Urinary bladder (tissue), 4 donors: ENCODE measurements at places on chromosomes 7 and 10. TPM values are rescaled to one million over a fixed set of nuclear protein-coding genes. Genes with fewer than 3 reads are reported as not detected.

DNA sequence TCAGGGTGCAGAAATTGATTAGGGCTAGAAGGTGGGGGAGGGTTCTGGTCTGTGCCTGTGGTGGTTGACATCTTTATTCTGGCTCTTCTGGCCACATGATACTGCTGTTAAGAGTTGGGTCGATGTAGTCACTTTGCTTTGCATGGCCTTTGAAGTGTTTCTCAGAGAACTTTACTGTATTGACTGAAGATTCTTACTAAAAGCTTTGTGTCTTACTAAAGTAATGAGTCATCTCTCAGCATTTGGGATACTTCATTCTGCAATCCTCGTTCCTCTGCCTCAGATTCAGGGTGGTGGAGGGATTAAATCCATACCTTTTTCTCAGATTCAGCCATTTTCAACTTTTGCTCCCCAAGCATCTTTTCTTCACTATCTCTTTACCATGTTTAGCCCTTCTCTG lies 38.6 kb downstream of the STEAP4 start:
- no peak for DNase-seq

DNA sequence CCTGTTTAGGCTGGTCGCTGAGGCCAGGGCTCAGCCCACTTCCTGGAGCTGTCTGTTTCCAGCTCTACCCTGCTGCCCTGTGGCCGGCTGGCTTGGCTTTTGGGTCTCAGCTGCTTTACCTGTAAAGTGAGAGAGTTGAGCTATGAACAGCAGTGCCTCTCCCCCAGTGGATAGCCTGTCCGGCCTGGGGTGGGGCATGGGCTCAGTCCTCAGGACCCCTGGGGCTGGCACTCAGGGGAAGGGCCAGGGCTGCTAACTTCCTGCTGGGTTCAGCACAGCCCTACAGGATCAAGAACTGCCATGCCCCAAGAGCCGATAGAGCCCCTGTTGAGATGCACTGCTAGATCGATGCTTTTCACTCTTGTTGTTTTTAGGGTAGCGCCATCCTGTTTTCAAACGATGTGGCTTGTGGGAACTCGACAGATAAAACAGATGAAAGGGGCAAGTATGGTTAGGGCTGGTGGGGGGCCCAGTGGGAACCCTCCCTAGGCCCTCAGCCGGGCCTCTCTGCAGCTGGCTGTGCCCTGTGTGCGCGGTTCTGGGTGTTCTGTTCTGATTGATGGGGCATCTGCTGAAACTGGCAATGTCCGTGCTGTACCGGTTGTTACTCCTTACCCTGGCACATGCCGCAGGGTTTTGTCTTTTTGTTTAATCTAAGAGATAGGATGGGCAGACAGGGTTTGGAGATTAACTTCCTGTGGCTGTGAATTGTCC lies 10.0 kb upstream of the SFRP5 start:
- no peak for DNase-seq

- DNase-seq = no peak
These were observed 566.4 kb downstream of the SORCS3 start for GRCh38 chr10:105207476-105207995.

- no peak for DNase-seq
These were observed 202.1 kb upstream of the NFE2L3 start for GRCh38 chr7:25949736-25950487.

DNA sequence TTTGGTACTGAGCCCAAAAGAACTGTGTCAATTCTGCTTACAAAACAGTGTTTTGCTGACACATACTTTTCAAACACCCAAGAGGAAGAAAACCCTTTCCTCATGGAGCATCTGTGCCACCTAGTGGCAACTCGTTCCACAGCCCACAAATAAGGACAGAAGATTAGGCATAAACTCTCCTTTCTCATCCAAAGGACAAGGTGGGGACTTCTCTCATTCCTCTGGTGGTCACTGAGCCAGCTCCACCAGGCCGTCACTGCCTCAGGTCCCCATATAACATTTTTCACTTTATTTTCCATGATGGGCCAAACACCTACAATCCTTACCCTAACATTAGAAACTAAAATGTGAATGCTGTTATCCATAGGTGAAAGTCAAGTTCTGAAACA lies 76.9 kb downstream of the RNF216 start:
- no peak for DNase-seq

- no peak for DNase-seq
These were observed 41.3 kb downstream of the CCDC6 start for GRCh38 chr10:59865101-59865500.

DNA sequence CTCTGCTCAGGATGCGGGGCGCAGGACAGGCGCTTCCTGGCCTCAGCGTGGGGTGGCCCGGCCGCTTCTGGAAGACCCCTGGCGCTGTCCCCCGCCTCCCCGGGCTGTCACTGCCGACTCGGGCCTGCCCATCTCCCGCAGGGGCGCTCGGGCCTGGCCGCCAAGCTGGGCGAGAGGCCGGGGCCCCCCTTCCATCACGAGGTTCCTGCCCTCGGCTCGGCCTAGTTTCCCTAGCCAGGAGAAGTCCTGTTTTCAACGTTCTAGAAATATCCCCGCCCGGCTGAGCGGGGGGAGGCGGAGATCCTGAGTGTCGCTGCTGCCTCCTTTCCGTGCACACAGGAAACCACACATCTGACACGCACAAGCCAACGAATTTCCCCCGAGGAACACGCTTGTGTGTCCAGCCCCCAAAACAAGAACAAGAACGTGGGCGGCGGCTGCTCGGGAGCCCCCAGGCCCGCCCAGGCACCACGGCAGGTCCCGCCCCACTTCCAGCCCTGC lies 33.7 kb downstream of the AP5Z1 start:
- DNase-seq = no peak

- no peak for DNase-seq
These were observed 86.3 kb downstream of the RNF216 start for GRCh38 chr7:5694912-5695726.

DNA sequence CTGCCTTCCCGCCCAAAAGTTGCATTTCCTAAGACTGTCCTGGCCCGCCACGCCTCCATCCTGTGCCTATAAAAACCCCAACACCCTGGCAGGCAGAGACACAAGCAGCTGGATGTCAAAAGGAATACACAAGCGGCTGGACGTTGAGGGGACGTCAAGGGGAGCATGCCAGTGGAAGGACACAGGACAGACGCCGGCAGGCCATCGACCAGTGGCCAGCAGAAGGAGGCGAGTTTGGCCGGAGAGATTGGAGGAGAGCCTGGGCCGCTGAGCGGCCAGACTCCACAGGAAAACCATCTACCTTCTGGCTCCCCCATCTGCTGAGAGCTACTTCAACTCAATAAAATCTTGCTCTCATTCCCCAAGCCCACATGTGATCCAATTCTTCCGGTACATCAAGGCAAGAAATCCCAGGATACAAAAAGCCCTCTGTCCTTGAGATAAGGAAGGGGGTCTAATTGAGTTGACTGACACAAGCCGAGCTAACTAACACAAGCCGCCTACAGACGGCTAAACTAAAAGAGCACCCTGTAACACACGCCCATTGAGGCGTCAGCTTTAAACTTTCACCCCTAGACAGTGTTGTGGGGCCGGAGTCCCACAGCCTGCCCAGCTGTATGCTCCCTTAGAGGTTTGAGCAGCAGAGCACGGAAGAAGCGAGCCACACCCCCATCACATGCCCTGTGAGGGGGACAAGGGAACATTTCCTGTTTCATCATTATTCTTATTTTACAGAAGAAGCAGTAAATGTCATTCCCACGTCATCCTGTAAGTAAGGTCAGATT lies 150.3 kb upstream of the PHYHIPL start:
- DNase-seq = no peak

DNA sequence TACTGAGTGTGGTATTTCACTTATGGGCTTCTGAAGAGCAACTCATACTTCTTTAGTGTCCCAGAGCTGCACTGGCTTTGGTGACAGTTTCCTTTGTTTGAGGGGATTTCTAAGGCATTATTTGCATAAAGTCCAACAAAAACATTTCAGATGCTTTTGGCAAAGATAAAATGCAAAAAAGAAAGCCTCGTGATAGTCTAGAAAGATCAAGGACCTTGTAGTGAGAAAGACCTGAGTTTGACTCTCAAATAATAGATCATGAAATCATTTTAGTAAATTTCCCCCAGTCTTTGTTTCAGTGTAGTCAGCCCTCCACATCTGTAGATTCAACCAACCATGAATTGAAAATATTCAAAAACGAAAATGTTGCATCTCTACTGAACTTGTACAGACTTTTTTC lies 107.4 kb downstream of the EEPD1 start:
- DNase-seq = no peak

GRCh38 chr7:98168181-98168903 lies 42.9 kb upstream of the BHLHA15 start:
- DNase-seq = peak; percentile 42

GRCh38 chr7:17298840-17299482 lies 509 bp downstream of the AHR start:
- no peak for DNase-seq

- DNase-seq = no peak
These were observed 523.7 kb downstream of the TCERG1L start for GRCh38 chr10:130787821-130788220.

DNA sequence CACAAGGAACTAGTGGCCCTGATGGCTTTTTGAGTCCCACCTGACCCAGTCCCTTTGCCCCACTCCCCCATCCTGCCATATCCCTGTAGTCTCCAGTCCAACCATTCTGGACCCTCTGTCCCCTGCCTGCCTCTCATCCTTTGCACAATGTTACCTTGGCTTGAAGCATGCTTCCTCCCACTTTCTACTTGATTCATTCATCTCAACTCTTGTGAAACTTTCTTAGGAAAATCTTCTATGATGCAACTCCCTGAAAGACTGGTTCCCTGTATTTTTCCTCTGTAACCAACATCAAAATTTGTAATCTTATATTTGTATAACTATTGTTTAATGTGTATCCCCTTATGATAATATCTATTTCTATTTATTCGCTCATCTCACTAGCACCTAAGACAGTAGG lies 151.5 kb downstream of the LRRTM3 start:
- DNase-seq = no peak

DNA sequence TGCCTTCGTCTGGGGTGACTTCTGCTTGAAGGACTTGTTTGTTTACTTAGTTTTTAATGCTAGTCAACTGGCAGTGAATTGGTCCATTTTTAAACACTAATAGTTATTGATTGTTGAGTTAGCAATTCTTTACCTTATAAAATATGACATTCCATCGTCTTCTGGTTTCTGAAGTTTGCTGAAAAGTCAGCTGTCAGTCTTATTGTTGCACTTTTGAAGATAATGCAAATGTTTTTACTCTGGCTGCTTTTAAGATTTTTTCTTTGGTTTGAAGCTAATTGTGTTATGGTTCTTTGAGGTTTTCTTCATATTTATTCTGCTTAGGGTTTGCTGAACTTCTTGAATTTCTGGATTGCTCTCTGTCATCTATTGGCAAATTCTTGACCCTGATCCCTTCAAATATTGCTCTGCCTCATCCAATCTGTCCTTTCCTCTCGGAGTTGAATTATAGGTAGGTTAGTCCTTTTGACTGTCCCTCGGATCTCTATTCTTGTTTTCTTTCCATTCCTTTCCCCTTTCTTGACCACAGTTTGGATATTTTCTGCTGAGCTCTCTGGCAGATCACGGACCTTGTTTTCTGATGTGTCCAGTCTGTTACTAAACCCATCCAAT lies 24.2 kb downstream of the MGMT start:
- no peak for DNase-seq

GRCh38 chr10:47035819-47036337 lies 124.7 kb downstream of the PTPN20 start:
- DNase-seq = no peak

GRCh38 chr7:81339946-81340345 lies 421.1 kb upstream of the SEMA3C start:
- no peak for DNase-seq

DNA sequence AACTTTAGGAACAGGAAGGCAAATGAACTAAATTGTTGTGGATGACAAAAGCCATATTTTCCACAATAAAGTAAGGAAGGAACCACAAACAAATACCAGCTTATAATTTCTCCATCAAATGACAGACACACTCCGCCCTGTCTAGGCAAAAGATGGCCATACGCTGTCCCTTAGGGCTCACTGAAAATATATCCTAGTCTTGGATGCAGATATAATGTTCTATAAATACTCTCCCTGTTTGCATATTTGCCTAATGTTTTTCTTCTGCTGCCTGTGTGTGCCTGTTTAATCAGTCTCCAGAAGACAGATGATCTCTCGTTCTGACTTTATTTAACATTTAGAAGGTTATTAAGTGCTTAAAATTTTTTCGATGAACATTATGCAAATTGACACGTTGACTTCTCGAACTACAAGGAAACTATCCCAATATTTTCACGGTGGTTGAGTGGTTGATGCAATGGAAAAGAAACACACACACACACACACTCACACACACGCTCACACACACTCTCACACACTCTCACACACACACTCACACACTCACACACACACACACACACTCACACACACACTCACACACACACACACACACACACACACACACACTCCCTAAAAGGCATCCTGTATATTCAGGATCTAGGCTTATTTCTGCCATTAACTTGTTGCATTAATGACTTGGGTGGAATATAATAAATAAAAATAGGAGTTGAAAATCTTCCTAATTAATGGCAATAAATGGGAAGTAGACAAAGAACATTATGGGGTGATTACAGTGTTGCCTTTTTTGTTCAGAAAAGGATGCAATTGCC lies 297.1 kb downstream of the PRPF18 start:
- DNase-seq = no peak

DNA sequence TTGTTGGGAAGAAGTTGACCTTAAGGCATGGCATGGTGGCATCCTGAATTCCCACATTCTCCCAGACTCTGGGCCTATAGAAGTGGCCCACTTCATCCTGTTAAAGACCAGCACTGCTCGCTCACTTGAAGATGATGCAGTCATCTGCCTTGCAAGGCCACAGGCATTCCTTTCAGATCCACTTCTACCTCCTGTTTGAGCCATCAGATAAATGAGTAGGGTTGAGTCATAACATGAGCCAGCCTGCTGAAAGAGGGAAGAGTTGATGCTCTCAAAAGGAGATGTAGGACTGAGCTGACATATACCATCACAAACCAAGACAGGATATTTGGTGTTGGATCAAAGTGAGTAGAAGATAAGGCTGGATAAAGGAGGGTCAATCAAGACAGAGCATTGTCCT lies 1.5 kb upstream of the EBLN1 start:
- no peak for DNase-seq

GRCh38 chr10:108808228-108808627 lies 1115.1 kb downstream of the XPNPEP1 start:
- no peak for DNase-seq

GRCh38 chr10:33506838-33507661 lies 172.6 kb upstream of the NRP1 start:
- DNase-seq = no peak

GRCh38 chr7:149719912-149720335 lies 53.5 kb downstream of the ZNF467 start:
- no peak for DNase-seq

The AMPH gene
- total RNA-seq = 15.3 TPM

The BBIP1 gene
- total RNA-seq = 57.9 TPM

The DKK1 gene
- total RNA-seq = 4.6 TPM

The CDH23 gene
- total RNA-seq = 9.9 TPM

The ELN gene
- 483 TPM for total RNA-seq

The RBM28 gene
- total RNA-seq = 21.3 TPM

The ADIRF gene
- total RNA-seq = 112 TPM

The SLC16A9 gene
- 9.2 TPM for total RNA-seq

The INSYN2A gene
- total RNA-seq = 8.8 TPM

The CALHM3 gene
- not detected for total RNA-seq
